ENCODE measurements at places on chromosomes 12 and 14. TPM values are rescaled to one million over a fixed set of nuclear protein-coding genes. Genes with fewer than 3 reads are reported as not detected.

- no peak overlapping the region for H3K27ac ChIP-seq
- no peaks in the 10 kb centered on the region for H3K4me1 ChIP-seq
- no peaks in the 10 kb centered on the region for H3K27me3 ChIP-seq
- no peak for DNase-seq
- no peak overlapping the region for H3K4me3 ChIP-seq
These were observed 16.0 kb downstream of the RERGL start for GRCh38 chr12:18074001-18074400.

LRRC74A gene
- not detected for total RNA-seq

- no peaks in the 10 kb centered on the region for H3K36me3 ChIP-seq
- H3K4me3 ChIP-seq, result no peak overlapping the region
- H3K4me1 ChIP-seq, result no peaks in the 10 kb centered on the region
- H3K27me3 ChIP-seq, result no peaks in the 10 kb centered on the region
- DNase-seq, result no peak
These were observed 82.5 kb upstream of the KICS2 start for GRCh38 chr12:64304571-64304970.

KRT80 gene
- total RNA-seq, result 0.71 TPM

- DNase-seq, result no peak
- H3K27ac ChIP-seq, result no peak overlapping the region
- no peaks in the 10 kb centered on the region for H3K4me1 ChIP-seq
- peaks cover 5% of the 10 kb centered on the region for H3K36me3 ChIP-seq
- no peaks in the 10 kb centered on the region for H3K27me3 ChIP-seq
- no peak overlapping the region for H3K4me3 ChIP-seq
These were observed 33.4 kb downstream of the TMTC1 start for GRCh38 chr12:29750131-29750927.

DNA sequence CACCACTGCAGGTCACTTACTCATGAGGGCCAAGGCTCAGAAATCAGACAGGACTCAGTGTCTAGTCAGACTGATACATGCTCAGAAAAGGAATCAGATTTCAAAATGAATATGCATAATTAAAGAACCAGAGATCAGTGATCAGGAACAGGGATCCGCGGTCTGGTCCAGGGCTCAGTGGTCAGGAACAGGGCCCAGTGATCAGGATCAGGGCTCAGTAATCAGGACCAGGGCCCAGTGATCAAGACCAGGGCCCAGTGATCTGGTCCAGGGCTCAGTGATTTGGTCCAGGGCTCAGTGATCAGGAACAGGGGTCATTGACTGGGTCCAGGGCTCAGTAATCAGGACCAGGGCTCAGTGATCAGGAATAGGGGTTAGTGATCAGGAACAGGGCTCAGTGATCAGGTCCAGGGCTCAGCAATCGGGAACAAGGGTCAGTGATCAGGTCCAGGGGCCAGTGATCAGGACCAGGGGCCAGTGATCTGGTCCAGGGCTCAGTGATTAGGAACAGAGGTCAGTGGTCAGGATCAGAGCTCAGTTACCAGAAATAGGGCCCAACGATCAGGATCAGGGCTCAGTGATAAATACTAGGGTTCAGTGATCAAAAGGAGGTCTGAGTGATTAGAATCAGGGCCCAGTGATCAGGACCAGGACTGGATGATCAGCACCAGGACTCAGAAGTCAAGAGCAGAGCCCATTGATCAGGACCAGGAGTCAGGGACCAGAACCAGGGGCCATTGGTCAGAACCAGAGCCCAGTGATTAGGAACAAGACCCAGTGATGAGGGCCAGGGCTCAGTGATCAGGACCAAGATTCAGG lies 175.3 kb downstream of the TMEM121 start:
- no peak overlapping the region for H3K4me3 ChIP-seq
- no peaks in the 10 kb centered on the region for H3K36me3 ChIP-seq
- no peak overlapping the region for H3K27ac ChIP-seq
- no peaks in the 10 kb centered on the region for H3K27me3 ChIP-seq

RBMS2 gene
- 67.4 TPM for total RNA-seq

- H3K27me3 ChIP-seq, result no peaks in the 10 kb centered on the region
- H3K4me1 ChIP-seq, result no peaks in the 10 kb centered on the region
- no peaks in the 10 kb centered on the region for H3K36me3 ChIP-seq
- DNase-seq, result no peak
- no peak overlapping the region for H3K4me3 ChIP-seq
- H3K27ac ChIP-seq, result no peak overlapping the region
These were observed 357.1 kb upstream of the MGAT4C start for GRCh38 chr12:86613311-86613710.

DNA sequence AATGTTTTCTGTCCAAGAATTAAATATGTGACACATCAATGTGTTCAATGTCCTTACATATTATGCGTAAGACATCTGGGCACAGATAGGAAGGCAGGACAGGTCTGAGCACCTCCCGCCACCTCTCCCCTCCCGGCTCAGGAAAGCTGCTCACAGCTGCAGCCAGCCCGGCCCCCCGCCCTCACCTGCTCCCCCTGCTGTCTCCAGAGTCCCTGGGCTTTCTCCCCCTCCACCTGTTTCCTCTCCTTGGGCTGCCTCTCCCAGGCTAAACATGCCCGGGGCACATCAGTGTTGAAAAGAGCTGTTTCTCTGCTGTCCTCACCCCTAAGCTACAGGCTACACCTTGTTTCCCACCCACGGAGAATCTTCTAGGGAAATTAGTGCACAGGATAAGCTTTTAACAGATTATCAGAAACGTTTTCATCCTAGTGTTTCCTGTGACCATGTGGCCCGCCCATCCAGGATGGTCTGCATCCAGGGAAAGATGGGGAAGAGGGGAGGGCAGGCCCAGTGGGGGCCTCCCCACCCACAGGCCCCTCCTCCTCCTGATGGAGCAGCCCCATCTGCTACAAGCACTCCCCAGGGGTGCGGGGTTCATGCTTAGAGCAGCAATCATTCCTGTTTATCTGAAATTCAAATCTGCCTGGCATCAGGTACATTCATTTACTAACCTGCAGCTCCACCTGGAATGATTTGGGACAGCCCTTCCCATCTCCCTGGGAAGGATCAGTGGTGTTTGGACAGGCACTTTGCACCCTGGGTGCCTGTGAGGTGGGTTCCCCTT lies 273.8 kb upstream of the SFSWAP start:
- no peak overlapping the region for H3K4me3 ChIP-seq
- H3K27me3 ChIP-seq, result no peaks in the 10 kb centered on the region
- no peak overlapping the region for H3K27ac ChIP-seq
- DNase-seq, result no peak

RFX4 gene
- total RNA-seq, result not detected

GRCh38 chr14:78152201-78153063 lies 17.7 kb upstream of the NRXN3 start:
- H3K27ac ChIP-seq, result no peak overlapping the region
- no peak for DNase-seq
- H3K4me1 ChIP-seq, result no peaks in the 10 kb centered on the region
- H3K27me3 ChIP-seq, result no peaks in the 10 kb centered on the region

TSPAN11 gene
- total RNA-seq, result 14.1 TPM

KRT83 gene
- total RNA-seq, result not detected

- H3K27ac ChIP-seq, result no peak overlapping the region
- DNase-seq, result no peak
- no peaks in the 10 kb centered on the region for H3K27me3 ChIP-seq
- H3K36me3 ChIP-seq, result no peaks in the 10 kb centered on the region
- H3K4me1 ChIP-seq, result peaks cover 2% of the 10 kb centered on the region
These were observed 361.9 kb upstream of the TMTC1 start for GRCh38 chr12:30145684-30146032.

CLEC1A gene
- 12.9 TPM for total RNA-seq

Data from aorta (tissue), 5 donors.